ENCODE measurements at places on chromosomes 6 and 20.
A peak's percentile ranks its signal among the peaks of the same experiment; 100 is the strongest.

- DNase-seq: no peak
Measured at GRCh38 chr20:50328996-50329898, 138.6 kb downstream of the CEBPB start.

DNA sequence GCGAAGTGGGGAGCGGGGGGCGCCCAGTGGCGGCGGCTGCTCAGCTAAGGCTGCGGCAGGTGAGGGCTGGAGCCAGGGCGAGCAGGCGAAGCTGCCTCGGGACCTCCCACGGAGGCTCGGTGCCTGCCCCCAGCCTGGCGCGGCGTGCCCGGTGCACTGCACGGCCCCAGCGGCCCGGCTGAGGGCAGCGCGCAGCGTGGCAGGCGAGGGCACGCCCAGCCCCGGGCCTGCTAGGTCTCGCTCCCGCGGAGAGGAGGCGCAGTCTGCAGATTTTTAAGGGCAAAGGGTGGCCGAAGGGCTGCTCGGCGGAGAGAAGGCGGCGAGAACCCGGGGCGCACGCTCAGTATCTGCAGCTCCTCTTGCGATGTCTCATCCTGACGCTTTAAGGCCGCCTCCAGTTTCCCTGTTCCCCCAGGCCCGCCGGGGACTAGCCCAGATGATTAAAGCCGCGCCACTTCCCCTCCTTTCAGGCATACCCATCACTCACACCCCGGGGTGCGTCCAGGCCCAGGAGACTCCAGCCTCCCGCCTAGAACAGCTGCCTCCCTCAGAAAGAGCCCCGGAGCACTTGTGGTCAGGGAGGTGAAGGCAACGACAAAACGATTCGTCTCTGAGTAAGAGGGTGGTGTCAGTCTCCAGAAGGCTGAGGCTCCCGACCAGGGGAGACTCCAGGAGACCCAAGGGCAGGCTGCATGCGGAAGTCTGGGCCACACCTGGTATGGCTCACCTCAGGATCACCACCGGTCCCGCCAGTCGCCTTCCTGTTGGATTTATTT is at the start of gene FERMT1:
Gene FERMT1, minus strand, starts transcription at position 158 of the 776 bp plus-strand sequence. CDS start 3,476 bp downstream, outside the sequence.
- peak; percentile 66 for DNase-seq

DNA sequence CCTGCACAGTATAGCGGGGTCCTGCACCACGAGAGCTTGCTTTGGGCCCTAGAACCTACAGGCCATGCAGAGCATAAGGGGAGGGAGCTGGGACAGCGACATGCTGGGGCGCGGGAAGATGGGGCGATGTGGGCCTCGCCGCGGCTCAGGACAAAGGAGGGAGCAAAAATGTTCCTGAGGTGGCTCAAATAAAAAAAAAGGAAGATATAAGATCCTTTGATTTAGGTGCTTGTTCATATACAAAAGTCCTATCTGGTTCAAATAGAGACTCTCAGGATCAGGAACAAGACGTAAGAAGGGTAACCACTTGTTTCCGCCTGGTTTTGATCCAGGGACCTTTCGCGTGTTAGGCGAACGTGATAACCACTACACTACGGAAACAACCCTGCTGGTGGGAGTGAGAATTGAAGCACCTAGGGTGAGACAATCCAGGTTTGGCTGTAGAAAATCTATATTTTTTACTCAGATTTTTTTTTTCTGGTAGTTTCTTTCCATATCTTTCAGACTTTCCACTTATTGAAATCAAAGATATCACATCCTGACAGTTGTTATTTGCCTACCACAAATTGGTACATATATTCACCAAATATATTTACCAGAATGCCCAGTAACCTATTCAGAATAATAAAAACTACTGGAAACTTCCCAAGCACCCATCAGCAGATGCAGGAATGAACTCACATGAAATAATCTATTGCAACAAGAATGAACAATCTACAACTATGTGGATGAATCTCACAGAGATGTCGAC is 177.9 kb upstream of the ZNF184 start:
- no peak for DNase-seq

DNA sequence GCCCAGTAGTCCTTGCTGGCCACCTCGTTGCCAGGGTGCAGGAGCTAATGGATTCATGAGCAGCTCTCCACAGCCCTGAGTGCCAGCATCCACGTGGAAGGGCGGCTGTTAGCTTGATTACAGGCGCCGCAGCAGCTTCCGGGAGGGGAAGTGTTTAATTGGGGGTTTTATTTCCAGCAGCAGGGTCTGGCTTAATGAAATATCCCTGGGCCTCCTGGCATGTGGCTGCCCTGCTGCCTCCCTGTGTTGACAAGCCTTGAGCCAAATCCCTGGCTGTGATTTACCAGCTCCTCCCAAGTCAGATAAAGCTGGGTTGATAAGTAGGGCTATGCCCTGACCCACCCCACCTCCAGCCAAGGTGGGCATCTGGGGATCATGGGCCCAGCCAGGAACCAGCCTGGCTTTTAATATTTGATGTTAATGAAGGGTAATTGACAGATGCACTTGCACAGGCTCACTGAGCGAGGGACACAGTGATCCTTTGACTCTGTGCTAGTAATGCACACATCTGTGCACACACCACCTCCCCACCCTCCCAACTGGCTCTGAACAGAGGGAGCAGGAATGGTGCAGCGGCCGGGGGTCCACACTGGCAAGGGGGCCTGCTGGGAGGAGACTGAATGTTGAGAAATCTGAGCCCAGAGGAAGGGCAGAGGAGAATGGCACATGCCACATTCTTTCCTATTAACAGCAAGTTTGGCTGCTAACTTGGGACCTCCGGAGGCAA is 13.6 kb downstream of the GLP1R start:
- no peak for DNase-seq

GRCh38 chr20:20051767-20052073 is 546 bp downstream of the CRNKL1 start:
- no peak for DNase-seq

DNA sequence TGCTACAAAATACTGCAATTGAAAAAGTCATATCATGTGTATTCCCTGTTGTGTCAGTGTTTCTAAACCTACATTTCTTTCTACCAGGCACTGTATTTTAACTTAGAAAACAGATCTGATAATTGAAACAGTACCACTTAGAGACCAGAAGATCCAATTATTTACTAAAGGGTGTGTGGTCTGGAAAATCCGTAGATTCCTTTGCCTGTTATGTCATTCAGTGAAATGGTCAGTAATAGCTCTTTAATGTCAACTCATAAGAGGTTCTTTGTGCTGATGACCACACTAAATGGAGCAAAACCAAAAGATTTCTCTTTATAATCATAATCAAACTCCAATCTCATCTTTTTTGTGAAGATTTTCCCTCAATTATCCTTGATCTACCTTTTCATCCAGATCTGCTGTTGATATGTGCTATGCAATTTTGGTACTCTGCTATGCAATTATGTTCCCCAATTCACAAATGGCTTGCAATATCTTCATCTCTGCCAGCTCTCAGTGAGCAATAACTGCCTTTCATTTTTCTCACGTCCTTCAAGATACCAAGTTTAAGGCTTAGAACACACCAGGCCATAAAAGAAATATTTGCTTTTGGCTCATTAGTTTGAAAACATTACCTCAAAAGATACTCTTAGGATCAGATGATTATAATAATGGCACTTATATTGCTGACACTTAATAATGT is 165.5 kb downstream of the MOXD1 start:
- DNase-seq: no peak

GRCh38 chr6:91241946-91242613 is 655.2 kb upstream of the MAP3K7 start:
- DNase-seq: no peak

DNA sequence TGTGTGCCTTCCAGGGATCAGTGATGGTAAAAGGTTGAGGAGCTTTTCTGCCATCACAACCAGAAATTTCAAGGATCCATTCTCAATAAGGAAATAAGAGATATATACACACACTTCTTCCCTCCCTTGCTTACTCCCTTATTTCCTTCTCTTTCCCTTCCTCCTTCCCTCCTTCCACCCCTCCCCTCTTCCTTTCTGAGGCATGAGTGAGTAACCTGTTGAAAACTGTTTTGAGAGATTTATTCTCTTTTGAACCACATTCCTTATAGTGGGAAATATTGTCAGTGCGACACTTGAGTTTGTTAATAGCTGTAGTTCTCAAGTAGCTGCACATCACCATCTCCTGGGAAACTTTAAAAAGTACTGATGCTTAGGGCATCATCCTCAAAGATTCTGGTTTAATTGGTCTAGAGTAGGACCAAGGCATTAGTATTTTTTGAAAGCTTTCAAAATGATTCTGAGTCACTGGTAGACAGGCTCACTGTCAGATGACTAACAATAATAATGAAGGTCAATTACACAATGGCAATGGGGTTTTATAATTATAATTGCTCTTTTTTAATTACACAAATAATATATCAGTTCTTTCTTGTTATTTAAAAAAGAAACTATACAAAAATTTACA is 109.9 kb downstream of the POPDC3 start:
- no peak for DNase-seq

- peak; percentile 36 for DNase-seq
Measured at GRCh38 chr6:5981126-5982026, 25.3 kb downstream of the NRN1 start.

- no peak for DNase-seq
Measured at GRCh38 chr6:167843023-167843422, 16.3 kb downstream of the AFDN start.

- peak; percentile 85 for DNase-seq
Measured at GRCh38 chr6:166624275-166624674, 2.8 kb downstream of the RPS6KA2 start.

- no peak for DNase-seq
Measured at GRCh38 chr6:139248911-139249310, 42.9 kb downstream of the TXLNB start.

DNA sequence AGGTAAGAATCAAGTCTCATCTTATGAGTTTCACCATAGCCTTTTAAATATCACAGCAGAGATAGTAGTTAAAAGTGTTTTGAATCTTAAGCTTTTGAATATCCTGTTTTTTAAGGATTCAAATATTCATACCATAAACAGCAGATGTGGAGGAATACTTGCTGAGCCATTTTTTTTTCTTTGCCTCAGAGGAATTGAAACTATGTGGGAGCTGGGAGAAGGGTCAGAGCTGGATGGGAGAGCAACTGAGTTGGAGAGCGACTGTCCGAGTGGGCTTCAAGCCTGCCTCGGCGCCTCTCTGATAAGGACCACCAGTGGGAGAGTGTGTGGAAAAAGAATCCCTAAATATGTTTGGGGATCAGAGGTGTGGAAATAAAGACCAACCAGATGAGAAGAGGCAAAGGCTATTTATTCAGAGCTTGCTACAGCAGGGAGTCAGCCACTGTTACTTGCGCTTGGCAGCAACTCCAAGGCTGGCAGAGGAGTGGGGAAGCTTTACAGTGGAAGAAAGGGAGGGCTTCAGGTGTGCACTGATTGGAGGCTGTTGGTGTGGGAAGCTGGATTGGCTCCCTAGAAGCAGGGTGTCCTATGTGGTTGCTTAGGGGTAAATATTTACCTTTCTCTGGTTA is 34.3 kb upstream of the MCUR1 start:
- DNase-seq: no peak

DNA sequence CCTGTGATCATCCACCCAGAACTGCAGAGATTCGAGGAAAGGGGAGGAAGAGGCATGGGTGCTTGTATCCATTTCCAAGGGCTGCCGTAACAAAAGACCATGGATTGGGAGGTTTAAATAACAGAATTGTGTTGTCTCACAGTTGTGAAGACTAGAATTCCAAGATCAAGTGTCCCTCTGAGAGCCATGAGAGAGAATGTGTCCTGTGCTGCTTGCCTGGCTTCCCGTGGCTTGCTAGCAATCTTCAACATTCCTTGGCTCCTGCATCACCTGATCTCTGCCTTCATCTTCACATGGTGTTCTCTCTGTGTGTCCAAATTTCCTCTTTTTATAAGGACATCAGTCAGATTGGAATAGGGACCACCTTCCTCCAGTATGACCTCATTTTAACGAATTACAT is 69.8 kb downstream of the CDC40 start:
- no peak for DNase-seq

DNA sequence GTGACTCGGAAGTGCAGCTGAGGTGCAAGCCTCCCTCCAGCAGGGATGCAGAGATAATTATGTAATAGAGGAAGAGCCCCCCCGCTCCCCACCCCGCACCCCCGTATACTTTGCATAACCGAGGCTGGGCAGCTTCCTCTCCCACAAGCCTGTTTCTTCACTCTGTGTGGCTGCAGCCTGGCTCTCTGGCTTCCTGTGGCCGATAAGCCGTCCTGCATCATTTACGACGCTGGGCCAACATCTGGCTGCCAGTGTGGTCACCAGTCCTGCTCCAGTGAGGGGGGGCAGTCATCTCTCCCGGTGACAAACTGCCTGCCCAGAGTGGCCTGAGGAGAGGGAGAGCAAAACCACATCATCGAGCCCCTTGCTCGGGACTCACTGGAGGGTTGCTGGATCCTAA is 59.2 kb downstream of the RBM38 start:
- peak; percentile 73 for DNase-seq

- no peak for DNase-seq
Measured at GRCh38 chr6:129637340-129638054, 72.5 kb downstream of the ARHGAP18 start.

DNA sequence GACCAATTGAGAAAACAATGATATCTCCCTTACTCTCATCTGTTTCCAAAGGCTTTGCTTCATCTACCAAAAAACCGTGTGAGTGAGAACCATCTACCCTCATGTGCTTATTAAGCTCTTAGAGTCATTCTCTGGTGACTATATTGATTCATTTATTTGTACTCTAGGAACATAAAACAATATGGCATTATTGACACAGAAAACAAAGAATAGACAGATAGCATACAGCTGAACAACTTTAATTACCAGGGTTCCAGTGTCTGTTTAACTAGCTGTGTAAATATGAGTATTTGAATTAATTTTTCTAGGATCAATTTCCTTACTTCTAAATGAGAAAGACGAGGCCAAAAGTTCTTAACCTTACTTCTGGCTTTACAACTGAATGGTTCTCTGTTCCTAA is 31.3 kb upstream of the HEY2 start:
- no peak for DNase-seq

GRCh38 chr6:119301429-119301828 is 48.1 kb downstream of the MAN1A1 start:
- DNase-seq: no peak

- peak; percentile 99 for DNase-seq
Measured at GRCh38 chr20:31523361-31524283, 9.4 kb downstream of the HM13 start.

DNA sequence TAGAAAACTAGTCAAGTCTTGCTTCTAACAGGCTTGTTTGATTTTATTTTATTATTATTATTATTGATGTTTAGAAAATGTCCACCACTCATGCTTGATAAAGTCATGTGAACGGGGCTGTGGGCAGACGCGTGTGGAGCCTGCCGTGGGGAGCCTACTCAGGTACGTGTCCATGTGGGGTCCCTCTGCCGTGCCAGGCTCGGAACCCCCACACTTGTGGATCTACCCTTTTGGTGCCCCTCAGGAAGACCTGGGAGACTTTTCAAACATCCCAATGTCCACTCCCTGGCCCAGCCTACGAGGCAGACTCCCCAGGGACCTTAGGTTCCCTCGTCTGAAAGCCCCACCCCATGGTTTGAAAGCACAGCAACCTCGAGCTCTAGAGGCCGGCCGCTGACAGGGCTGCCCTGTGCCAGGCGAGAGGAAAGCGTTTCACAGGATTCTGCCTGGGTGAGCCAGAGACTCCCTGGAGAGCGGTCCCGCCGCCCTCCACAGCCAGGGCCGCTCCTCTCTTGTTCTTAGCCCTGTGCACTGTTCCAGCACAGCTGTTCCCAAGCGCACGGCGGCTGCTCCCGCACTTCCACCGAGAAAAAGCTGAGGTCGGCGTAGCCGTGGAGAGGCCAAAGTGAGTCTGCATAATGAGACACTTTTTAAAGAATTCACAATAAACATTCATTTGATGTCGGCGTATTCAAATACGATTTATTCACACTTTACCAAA is 249.7 kb downstream of the TTLL2 start:
- no peak for DNase-seq

Measured in Kasumi-1 (cell line).